Tibial artery (tissue), 4 donors: ENCODE measurements at places on chromosomes 7 and 10.

GRCh38 chr10:7235376-7235775 is 175.5 kb downstream of the SFMBT2 start:
- no peak overlapping the region for H3K27ac ChIP-seq
- no peak overlapping the region for H3K4me3 ChIP-seq
- DNase-seq, result no peak
- no peaks in the 10 kb centered on the region for H3K4me1 ChIP-seq

GRCh38 chr7:34840176-34840785 is 182.3 kb downstream of the NPSR1 start:
- no peaks in the 10 kb centered on the region for H3K27me3 ChIP-seq
- no peaks in the 10 kb centered on the region for H3K36me3 ChIP-seq
- H3K4me3 ChIP-seq, result no peak overlapping the region
- no peak overlapping the region for H3K27ac ChIP-seq
- no peaks in the 10 kb centered on the region for H3K4me1 ChIP-seq
- DNase-seq, result no peak

DNA sequence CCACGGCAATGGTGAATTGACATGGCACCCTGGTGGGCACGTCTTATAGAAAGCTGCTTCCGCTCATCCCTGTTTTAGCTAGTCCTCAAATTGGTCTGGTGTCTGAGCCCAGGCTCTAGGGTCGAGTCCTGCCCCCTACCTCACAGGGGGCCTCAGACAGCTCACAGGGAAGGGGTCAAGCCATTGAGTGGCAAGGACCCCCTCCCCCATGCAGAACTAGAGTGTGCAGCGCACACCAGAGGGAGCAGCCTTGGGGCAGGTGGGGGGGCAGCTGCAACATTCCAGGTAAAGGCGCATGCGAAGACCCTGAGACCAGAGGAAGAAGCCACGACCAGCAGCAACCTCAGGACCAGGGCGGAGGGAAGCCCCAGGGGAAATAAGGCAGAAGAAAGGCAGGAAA is 240.4 kb upstream of the PPP2R2D start:
- H3K27ac ChIP-seq, result no peak overlapping the region
- no peaks in the 10 kb centered on the region for H3K36me3 ChIP-seq
- no peak overlapping the region for H3K4me3 ChIP-seq
- H3K27me3 ChIP-seq, result no peaks in the 10 kb centered on the region
- no peak for DNase-seq

DNA sequence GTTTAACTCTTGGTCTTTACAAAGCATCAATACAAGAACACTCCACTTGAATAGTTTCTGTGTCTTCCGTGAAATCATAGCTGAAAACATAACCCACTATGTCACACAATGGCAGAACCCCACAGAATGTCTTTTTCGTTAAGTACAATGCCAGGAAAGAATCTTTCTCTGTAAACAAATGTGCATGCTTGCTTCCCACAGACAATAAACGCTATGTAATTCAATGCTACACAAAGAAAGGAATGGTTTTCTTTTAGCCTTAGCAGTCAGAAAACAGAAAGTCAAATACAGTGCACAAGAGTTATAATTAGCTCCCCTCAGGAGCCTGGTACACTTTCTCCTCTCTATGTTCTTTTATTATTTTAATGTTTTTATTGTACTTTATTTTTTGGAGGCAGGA is 186.1 kb downstream of the SRPK2 start:
- H3K27ac ChIP-seq, result no peak overlapping the region
- no peaks in the 10 kb centered on the region for H3K4me1 ChIP-seq
- H3K27me3 ChIP-seq, result no peaks in the 10 kb centered on the region
- DNase-seq, result no peak
- no peak overlapping the region for H3K4me3 ChIP-seq
- H3K36me3 ChIP-seq, result no peaks in the 10 kb centered on the region

DNA sequence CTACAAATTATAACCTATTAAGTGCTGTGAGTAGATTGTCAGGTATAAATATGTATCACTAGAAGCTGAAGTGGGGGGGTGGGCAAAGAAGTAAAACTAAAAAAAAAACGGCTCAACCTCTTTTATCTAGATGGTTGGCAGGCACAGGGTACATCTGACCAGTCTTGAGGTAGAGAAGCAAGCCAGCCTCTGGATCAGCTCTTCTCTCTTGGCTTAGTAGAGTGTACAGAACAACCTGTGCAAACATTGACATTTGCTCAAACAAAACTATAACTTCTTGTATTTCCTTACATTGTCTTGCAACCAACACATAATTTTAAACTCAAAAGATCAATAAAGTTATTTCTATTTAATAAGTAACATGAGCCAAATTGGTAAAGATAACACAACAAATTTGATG is 25.6 kb downstream of the DNA2 start:
- H3K27ac ChIP-seq, result no peak overlapping the region
- H3K4me3 ChIP-seq, result no peak overlapping the region
- no peak for DNase-seq
- no peaks in the 10 kb centered on the region for H3K4me1 ChIP-seq
